HepG2 (cell line): ENCODE measurements at places on chromosomes 1 and 21. TPM values are rescaled to one million over a fixed set of nuclear protein-coding genes. Genes with fewer than 3 reads are reported as not detected.

DNA sequence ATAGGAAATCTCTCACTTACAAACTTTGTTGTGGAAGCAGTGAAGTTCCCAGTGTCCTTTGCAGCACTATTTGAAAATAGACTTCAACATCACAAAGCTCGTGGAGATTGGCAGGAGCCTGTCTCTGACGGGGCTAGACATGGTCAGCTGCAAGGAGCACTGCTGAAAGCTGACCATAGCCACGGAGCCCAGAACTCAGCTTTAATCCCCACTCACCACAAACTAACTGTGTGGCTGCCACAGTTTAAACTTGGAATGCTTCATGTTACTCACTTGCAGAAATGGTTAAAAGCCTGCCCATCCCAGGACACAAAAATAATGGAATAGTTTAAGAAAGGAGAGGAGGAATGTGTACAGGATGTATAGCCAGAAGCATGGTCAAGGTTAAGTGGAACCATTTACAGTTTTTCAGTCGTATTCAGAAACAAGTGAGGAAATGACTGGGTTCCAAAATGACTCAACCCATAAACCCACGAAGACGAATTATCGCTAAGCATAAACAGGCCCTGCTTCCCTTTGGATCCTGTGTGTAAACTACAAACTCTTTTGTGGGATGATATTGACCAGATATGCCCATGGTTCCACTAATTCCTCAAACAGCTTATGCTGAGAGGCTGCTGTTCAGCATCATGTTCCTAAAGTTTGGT lies 18.2 kb downstream of the DNALI1 start:
- H3K36me3 ChIP-seq, result peaks cover 89% of the 10 kb centered on the region
- H3K27me3 ChIP-seq, result no peaks in the 10 kb centered on the region
- H3K4me3 ChIP-seq, result no peak overlapping the region
- DNase-seq, result no peak
- H3K4me1 ChIP-seq, result no peaks in the 10 kb centered on the region

DNA sequence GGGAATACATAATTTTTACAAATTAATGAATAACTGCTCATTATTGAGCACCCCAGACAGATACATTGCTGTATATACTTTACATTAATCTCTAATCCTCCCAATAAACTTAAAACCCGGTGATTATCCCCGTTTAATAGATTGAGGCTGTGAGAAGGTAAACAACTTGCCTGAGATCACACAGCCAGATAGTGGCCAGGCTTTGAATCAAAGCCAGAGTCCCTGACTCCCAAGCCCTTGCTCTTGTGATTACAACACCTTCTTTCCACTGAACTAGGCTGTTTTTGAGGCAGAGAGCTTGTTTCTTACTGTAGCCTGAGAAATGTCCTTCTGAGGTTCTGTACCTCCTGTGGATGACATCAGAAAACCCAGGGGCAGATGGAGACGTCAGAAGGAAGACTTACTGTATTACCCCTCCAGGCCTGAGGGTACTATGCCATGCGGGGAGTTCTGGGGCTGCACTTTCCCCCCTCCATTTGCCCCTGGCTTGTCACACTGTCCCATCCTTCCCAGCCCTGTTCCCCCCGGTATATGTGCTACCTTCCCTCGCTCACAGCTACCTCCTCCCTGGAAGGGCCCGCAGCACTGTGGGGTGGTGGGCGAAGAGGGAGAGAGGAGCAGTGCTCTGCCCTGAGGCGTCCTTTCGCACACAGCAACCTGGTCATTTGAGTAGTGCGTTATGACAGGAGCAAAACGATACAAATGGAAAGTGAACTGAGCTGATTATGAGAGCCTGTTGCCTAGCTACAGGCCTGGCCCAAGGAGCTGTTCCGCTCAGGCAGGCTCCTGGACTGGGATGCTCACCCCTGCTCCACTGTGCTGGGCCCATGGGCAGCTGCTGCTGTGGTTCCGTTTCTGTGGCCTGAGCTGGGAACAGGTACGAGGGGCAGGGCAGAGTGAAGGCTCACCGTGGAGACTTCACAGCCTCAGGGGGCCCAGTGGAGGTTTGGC lies 4.6 kb downstream of the KCNC4 start:
- H3K4me1 ChIP-seq, result peaks cover under 1% of the 10 kb centered on the region
- DNase-seq, result peak; percentile 19
- no peaks in the 10 kb centered on the region for H3K36me3 ChIP-seq
- H3K4me3 ChIP-seq, result no peak overlapping the region
- H3K27ac ChIP-seq, result no peak overlapping the region
- peaks cover 33% of the 10 kb centered on the region; the same call in 2 of the 3 replicates for H3K27me3 ChIP-seq

GRCh38 chr1:17658837-17659236 lies 96.3 kb upstream of the ACTL8 start:
- no peaks in the 10 kb centered on the region for H3K27me3 ChIP-seq
- no peak for DNase-seq
- no peak overlapping the region for H3K27ac ChIP-seq
- no peak overlapping the region for H3K4me3 ChIP-seq
- peaks cover 57% of the 10 kb centered on the region for H3K36me3 ChIP-seq

DNA sequence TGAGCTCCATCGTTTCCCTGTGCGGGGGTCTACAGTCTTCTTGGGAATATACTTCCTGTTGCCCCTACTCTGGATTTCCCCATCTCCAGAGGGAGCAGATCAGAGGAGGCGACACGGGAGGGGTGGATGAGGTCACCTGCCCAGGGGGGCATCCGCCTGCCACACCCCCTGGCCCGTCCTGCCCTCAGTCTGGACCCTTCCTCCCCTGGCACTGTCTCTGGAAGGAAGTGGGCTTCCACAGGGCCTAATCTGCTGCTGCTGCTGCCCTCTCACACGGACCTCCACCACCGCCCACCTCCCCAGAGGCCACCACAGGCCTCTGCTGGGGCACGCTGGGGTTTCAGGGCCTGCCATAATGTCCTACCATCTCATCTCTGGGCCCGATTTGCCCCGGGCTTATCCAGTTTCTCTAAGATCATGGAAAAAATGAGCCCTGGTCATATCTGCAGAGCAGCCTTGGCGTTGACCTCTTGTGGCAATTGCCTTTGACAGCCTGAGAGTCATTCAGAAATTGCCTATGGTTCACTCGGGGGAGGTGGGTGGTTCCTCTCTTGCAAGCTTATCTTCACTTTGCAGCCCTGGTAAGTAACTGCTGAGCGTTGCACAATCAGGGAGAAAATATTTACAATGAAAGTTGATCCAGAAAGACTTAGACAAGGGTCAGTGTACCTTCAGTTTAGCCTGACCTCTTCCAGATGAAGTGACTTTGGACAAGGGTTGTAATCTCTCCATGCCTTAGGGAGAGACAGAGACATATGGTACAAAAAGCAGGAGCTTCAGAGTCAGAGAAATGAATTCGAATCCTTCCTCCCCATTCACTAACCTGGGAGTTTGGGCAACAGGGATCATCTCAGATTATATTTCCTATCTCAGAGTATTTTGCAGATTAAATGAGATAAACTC lies 252.4 kb downstream of the TOMM20 start:
- peaks cover 93% of the 10 kb centered on the region for H3K4me1 ChIP-seq
- peak overlapping the region; percentile 98 for H3K27ac ChIP-seq
- H3K36me3 ChIP-seq, result no peaks in the 10 kb centered on the region; the same call in 1 of the 2 replicates
- H3K4me3 ChIP-seq, result peak overlapping the region; percentile 49

DNA sequence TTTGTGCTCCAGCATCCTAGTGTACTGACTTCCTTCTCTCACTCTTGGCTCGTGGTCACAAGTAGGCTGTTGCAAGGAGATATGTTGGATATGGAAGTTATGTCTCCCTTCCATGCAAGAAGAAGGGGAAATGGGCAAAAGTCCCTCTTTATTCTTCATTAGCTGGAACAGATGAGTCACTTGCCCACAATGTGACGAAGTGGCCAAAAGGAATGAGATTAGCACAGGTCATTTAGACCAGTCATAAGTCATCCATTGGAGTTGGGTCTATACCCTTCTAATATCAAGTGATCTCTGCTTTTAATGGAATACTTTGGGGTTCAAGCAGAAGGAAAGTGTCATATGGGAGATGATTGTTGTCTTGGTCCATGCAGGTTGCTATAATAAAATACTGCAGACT lies 91.2 kb upstream of the NGF start:
- H3K36me3 ChIP-seq, result no peaks in the 10 kb centered on the region
- no peaks in the 10 kb centered on the region for H3K27me3 ChIP-seq
- H3K27ac ChIP-seq, result no peak overlapping the region
- no peak for DNase-seq

DNA sequence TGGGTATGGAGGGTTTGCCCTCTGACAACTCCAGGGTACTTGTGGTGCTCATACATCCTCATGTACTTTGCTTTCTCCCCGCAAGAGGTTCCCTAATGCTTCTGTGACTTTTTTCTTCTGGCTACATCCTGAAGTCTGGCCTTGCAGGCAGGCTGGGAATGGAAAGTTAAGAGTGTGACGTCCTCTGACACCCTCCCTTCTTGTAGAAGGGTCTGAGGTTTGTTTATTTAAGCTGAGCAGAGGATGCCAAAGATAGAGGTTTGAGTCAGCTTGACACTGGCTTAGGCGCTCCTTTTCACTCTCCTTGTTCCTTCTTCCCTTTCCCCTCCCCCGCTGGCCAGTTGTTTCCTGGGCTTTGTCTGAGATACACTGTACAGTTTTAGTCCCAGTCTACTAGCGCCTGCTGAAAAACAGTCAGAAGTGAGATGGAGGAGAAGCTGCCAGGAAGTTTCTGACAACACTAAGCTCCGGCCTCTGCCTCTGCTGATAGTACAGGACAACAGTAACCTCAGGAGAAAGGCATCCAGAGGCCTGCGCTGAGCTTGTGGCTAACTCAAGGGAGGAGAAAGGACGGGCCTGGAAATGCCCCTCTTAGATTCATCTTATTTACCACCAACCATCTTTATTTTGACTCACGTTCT lies at the start of gene MACF1:
Gene MACF1, plus strand, starts transcription at position 255 of the 641 bp plus-strand sequence. Its CDS starts 328 bp downstream, at position 583.
- DNase-seq, result no peak
- no peak within 1 kb of the TSS for H3K4me3 ChIP-seq
- H3K36me3 ChIP-seq, result peaks cover 2% of the 10 kb centered on the region; the same call in 1 of the 2 replicates
- no peak within 1 kb of the TSS for H3K27ac ChIP-seq
- peaks cover 43% of the 10 kb centered on the region for H3K4me1 ChIP-seq

DNA sequence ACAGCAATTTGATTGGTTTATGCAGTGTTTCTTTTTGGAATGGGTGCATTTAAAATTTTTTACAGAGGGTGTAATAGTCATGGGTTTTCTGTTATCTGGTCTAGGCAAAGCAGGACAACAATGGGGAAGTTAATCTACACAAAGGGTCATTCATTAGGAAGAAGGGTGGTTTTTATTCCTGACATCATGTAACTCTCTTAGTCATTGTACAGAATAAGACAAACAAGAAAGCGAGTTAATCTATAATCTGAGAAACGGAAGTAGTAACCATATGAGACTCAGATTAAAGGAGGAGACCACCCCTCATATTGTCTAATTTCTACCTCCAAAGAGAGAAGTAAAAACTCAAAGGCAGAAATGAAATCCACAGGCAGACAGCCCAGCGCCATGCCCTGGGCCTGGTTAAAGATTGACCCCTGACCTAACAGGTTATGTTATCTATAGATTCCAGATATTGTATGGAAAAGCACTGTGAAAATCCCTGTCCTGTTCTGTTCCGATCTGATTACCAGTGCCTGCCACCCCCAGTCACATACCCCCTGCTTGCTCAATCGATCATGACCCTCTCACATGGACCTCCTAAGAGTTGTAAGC lies 10.5 kb upstream of the IFI6 start:
- H3K27me3 ChIP-seq, result peaks cover 2% of the 10 kb centered on the region; the same call in 1 of the 2 replicates
- H3K4me1 ChIP-seq, result peaks cover 38% of the 10 kb centered on the region
- H3K27ac ChIP-seq, result peak overlapping the region; percentile 35
- no peaks in the 10 kb centered on the region for H3K36me3 ChIP-seq
- peak overlapping the region; percentile 13; the same call in 1 of the 2 replicates for H3K4me3 ChIP-seq

GRCh38 chr1:209659909-209660308 lies 7.7 kb upstream of the LAMB3 start:
- H3K4me3 ChIP-seq, result no peak overlapping the region
- peaks cover 2% of the 10 kb centered on the region; the same call in 1 of the 2 replicates for H3K27me3 ChIP-seq
- H3K27ac ChIP-seq, result no peak overlapping the region
- H3K36me3 ChIP-seq, result no peaks in the 10 kb centered on the region

SPTA1 gene
- not detected in 2 replicates for total RNA-seq

GCSAML gene
- not detected in 2 replicates for total RNA-seq

SPRR2A gene
- not detected in 2 replicates for total RNA-seq

CACHD1 gene
- 0.11 TPM in 1 of 2 replicates, not detected in the other for total RNA-seq

MECR gene
- 21.2 and 24.9 TPM in 2 replicates for total RNA-seq

PIGR gene
- total RNA-seq, result not detected in 2 replicates

HSD3B1 gene
- total RNA-seq, result not detected in 2 replicates
